Naive thymus-derived CD8-positive, alpha-beta T cell (primary cell): ENCODE measurements at places on chromosomes 7 and 10. TPM values are rescaled to one million over a fixed set of nuclear protein-coding genes. Genes with fewer than 3 reads are reported as not detected.

Gene NPFFR1
- not detected for total RNA-seq

Gene AGBL3
- total RNA-seq: 10.9 TPM

- no peak for DNase-seq
Observed at GRCh38 chr7:71486856-71487628, 355.1 kb downstream of the GALNT17 start.

DNA sequence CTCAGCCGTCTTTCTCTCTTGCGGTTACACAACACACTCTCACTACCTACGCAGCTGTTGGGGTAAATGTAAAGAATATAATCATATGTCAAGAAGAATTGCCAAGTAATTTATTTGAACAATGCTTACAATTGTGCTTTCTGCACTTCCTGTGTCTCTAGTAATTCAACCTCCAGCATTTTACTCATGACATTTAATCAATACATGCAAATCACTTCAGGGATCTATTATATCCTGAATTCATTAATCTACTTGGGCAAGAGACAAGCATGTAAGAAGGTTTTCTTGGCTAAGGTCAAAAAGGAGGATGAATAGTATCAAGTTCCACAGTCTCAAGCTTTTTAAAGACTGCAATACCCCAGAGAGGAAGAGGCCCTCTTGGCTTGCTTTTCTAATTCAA is 562.9 kb upstream of the ADARB2 start:
- no peak for DNase-seq

GRCh38 chr10:78292250-78292981 is 258.8 kb downstream of the RPS24 start:
- no peak for DNase-seq

- no peak for DNase-seq
Observed at GRCh38 chr7:131289051-131289450, 38.6 kb upstream of the MKLN1 start.

DNA sequence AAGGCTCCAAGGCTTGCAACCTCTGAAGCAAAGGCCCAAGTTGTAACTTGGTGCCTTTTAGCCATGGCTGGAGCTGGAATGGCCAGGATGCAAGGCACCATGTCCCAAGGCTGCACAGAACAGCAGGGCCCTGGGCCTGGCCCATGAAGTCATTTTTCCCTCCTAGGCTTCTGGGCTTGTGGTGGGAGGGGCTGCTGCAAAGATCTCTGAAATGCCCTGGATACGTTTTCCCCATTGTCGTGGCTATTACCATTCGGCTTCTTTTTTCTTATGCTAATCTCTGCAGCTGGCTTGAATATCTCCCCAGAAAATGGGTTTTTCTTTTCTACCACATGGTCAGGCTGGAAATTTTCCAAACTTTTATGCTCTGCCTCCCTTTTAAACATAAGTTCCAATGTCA is 234.2 kb downstream of the CDK14 start:
- DNase-seq: no peak

Gene COL28A1
- total RNA-seq: 0.33 TPM

Gene SYT15
- 1.6 TPM for total RNA-seq

Gene CREB3L2
- 9.1 TPM for total RNA-seq

GRCh38 chr10:126407831-126408230 is 19.6 kb upstream of the ADAM12 start:
- no peak for DNase-seq

GRCh38 chr10:32256613-32257437 is 90.1 kb downstream of the EPC1 start:
- DNase-seq: peak; percentile 67

DNA sequence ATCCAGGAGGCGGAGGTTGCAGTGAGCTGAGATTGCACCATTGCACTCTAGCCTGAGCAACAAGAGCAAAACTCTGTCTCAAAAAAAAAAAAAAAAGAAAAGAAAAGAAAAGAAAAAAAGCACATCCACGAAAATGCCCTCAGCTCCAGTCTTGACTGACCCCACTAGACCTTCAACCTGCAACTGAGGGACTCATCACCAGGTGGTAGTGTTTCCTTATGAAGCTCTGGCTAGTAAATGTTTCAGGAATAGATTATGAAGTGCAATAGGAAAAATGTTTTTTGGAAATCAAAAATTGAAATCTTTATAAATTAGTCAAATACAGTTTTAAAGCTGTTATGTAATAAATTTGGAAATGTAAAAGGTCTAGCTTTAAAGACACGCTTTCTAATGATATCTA is 22.4 kb downstream of the TLL2 start:
- no peak for DNase-seq
